ENCODE measurements at places on chromosomes 13 and 19.

DNA sequence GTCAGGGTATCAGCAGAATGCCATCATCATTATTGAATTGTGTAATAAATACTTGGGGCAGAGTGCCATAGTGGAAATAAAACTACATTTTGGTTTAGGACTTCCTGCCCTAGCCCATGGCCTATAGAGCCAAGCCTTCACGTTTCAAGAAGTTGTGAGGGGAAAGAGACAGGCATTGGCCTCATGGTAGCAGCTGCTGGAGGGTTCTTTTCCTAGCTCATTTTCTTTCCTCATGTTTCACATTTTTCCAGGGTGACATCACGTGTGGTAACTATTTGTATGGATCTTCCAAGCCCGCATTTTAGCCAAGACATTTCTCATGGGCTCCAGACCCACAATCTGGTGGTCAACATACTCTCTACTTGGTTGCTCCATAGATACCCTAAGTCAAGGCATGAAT, 80.4 kb downstream of the LRCH1 start:
- DNase-seq, result no peak

GRCh38 chr13:109224033-109224432, 562.4 kb downstream of the IRS2 start:
- no peak for DNase-seq

DNA sequence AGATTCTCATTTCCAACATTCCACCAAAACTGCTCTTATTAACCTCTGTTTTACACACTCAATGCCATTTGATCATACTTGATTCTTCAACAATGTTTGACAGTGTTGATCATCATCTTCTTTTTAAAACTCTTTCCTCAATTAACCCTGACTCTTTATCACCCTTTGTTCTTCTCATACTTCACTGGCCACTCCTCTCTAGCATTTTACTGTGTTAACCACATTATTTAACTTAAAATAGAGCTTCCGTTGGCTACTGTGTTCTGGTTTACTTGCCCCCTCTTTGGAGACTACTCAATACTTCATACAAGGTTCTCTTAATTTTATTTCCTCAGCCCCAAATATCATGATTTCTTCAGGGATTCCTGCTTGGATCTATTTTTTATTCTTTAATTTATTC, 121.1 kb upstream of the SPRY2 start:
- DNase-seq, result no peak

DNA sequence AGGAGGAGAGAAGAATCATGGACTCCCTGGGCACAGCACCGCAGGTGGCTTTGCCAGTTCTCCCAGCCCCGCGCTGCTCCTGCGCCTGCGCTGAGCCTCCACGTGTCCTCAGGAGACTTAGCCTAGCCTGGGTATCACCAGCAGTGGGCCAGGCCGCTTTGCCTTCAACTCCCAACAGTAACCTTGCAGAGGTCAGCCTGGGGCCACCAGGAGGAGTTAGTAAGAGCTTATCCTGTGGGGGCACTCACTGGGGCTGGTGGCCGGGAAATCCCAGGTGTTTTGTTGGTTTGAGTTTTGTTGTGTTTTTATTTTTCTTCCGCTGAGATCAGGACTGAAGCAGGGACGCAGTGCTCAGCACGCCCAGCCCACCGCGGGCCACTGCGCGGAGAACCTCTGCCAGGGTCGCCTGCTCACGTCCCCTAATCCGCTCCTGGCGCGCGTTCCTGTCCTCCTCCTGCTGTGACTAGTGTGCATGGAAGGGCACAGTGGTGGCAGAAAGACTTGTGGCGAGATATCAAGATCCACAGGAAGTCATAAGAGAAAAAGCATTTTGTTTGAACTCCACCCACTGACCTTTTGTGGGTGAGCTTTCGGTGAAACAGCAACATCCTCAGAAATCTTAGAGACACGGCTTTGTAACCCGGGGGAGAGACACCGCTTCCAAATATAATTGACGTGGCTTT, 207.4 kb upstream of the RFC3 start:
- DNase-seq, result peak; percentile 1

GRCh38 chr19:4220188-4220587, 9.1 kb upstream of the EBI3 start:
- DNase-seq, result no peak

DNA sequence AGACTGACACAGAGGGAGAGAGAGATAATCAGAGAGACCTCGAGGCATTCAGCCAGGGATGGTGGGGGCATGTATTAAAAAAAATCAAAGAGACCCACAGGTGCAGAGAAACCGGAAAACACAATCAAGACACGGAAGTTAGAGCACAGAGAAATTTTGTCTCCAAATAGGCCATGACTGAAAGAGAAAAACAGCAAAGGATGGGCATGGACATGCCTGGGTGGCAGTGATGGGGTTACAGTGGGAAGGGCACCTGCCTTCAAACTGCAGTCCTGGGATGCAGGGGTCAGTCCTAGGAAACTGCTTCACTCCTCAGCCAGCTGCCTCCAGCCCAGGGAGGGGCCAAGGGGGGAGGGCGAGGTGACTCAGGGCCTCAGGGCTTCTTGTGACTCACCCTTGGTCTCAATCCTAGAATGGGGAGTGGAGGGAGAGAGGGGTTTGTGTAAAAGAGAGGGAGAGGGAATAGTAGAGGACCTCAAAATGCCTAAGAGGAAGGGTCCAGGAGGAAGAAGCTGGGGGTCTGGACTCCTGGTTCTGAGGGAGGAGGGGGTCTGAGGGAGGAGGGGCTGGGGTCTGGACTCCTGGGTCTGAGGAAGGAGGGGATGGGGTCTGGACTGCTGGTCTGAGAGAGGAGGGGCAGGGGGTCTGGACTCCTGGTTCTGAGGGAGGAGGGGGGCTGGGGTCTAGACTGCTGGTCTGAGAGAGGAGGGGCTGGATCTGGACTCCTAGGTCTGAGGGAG, 3.6 kb upstream of the KCNN4 start:
- no peak for DNase-seq

Measured in stimulated activated CD8-positive, alpha-beta memory T cell treated with anti-CD3 and anti-CD28 coated beads, Interleukin-7, amount 100 ng/mL, for 1 hour (primary cell).